ENCODE measurements at places on chromosomes 2 and 18.

DNA sequence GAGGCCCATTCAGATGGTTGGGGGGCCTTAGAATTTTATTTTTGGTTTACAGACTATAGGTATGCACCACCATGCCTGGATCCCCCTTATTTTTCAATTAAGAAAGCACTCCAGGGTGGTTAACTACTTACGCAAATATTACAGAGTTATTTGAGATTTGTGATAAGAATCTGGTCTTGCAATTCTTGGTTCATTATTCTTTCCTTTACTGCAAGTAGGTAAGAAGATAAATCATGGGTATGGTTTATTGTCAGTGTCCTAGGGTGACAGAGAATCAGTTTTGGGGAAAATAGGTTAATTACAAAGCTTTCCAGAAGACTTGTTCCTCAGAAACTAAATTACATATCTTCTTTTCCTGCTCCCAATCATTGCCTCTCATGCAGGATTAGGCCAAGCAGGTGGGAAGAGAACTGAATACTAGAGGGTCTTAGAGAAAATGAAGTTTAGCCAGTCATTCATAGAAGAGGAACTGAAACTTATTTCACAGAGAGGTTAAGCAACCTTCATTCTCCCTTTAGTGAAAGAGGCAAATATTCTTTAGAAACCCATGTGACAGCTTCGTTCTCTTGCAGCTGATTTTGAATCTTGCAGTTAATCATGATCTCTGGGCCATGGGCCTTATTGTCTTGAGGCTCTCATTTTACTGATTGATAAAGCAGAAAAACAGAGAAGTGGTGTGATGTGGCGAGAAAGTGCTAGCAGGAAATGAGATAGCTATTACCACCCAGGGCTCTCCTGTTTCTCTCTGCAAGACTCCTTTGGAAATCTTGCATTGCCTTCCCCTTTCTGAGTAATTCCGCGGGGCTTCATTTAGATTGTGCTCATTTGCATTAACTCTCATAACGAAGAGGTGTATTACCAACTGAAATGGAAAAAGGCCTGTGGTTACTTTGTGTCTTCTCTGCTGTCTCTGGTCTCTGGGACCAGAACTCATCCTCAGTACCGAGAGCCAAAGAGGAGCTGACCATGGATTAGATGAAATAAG lies 44.8 kb upstream of the ARHGAP25 start:
- DNase-seq = no peak

DNA sequence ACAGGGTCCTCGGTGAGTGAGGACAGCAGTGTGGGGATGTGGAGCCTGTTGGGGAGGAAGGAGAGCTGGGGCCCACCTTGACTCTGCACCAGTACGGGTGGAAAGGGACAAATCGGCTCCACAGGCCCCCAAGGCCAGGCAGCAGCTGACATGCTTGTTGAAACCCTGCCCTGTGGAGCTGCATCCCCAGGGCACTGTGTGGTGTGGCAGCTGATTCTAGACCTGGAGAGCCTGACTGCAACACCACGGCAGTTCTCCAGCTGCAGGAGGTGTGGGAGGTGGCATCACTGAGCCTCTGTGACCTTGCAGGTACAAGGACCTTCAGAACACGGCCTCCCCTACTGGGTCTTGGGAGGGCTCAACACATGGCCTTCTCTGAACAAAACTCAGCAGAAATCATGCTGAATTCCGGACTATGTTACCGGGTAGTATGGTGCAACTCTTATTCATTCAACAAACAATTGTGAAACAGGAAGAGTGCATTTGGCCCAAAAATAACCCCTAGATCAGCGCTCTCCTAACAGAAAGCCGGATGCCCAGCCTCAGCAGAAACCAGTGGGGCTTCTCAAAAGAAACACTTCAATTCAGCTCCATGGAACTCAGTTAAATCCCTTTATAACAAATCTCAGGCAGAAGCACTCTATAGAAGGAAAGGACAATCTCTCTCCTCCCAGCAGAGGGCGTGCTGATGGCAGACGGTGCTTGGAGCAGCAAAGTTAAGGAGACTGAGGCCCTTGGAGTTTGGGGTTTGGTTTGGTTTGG lies 104.4 kb upstream of the SALL3 start:
- no peak for DNase-seq

DNA sequence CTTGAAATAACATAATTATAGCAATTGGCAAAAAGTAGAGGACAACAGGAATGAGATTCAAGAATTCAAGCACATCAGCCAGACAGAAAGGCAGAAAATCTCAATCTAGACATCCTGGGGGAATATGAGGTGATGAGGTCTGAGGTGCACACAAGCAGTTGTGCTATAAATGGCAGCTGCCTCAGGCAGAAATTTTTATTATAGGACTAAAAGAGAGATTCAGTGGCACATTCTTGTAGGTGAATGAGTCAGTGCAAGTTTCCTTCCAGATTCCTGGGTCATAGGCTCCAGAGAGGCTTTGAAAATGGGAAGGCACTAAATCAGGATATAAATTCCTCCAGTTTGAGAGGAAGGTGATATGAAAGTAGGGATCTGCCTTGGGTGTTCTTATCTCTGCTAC lies 127.2 kb upstream of the THSD7B start:
- no peak for DNase-seq

- no peak for DNase-seq
Measured at GRCh38 chr2:169203952-169204351, 134.6 kb downstream of the DHRS9 start.

DNA sequence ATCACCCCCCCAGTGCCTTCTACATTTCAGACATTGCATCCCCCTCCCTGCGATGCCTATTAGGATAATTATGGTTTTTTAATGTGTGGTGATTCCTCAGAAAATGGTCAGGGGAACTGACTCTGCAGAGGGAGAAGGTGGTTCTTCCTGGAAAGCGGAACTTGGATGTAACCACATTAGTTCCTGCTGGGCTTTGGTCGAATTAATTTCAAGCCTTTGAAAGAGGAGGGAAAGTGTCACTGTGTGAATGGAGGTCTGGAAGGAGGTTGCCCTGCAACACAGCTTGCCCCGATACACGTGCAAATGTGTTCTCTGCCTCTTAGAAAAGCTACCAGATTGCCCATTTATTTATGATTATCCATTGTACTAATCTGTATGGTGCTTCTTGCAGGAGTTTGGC lies 63.2 kb upstream of the TPO start:
- no peak for DNase-seq
